Cortex of kidney (tissue), 1 donor: ENCODE measurements at places on chromosomes 12 and 14.

DNA sequence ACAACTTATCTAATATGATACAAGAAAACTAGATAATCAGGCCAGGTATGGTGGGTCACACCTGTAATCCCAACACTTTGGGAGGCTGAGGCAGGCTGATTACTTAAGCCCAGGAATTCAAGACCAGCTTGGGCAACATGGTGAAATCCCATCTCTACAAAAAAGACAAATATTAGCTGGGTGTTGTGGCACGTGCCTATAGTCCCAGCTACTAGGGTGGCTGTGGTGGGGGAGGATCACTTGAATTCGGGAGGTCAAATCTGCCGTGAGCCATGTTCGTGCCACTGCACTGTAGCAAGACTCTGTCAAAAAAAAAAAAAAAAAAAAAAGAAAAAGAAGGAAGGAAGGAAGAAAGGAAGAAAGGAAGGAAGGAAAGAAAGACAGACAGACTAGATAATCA is 27.0 kb downstream of the ZCRB1 start:
- DNase-seq = no peak

- no peak for DNase-seq
Observed at GRCh38 chr14:65361920-65362319, 50.6 kb upstream of the FUT8 start.

DNA sequence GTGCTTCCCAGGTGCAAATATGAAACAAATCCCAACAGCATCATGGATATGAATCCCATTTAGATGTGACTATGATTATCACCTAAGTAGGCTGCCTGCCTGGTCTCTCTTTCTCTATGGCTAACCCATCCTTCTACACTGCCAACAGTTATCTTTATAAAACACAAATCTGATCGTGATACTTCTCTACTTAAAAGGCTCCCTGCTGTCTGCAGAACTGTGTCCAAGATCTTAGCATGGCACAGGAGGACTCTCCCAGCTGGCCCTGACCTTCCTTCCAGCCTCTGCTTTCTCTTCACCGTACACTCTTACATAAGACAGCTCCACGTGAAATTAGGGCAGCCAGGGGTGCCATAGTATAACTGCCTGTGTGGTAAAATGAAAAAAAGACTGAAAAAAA is 3.5 kb upstream of the SRGAP1 start:
- no peak for DNase-seq

DNA sequence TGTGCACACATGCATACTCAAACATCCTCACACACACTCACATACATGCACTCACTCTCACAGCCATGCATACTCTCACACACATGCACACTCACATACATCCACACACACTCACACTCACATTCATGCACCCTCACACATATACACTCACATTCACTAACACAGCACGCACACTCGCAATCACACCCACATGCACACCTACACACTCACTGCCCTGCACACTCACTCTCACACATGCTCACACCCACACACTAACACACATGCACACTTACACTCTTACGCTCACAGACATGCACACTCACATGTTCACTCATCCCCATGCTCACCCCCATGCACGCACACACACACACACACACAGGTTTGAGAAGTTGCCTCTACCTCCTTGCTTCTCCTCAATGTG is 63.2 kb upstream of the SFSWAP start:
- no peak for DNase-seq

GRCh38 chr12:131133994-131134393 is 180.3 kb downstream of the ADGRD1 start:
- no peak for DNase-seq

- DNase-seq = no peak
Observed at GRCh38 chr14:34749408-34749807, 35.0 kb upstream of the CFL2 start.

- DNase-seq = no peak
Observed at GRCh38 chr12:120925740-120926563, 21.8 kb upstream of the SPPL3 start.

- DNase-seq = no peak
Observed at GRCh38 chr12:127570793-127571360, 696.1 kb upstream of the TMEM132C start.

GRCh38 chr12:94922561-94922960 is 80.9 kb downstream of the NDUFA12 start:
- no peak for DNase-seq
